ENCODE measurements at places on chromosomes 1 and 21. TPM values are rescaled to one million over a fixed set of nuclear protein-coding genes. Genes with fewer than 3 reads are reported as not detected.

DNA sequence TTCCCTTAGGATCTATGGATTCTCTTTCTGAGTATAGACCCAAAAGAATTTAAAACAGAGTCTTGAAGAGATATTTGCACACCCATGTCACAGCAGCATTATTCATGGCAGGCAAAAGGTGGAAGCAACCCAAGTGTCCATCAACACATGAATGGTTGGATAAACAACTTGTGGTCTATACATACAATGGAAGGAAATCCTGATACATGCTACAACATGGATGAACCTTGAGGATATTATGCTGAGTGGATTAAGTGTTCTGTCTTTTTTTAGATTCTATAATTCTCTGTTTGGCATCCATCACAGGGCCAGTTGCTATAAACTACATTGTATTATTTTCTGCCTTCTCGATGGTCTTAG is 39.8 kb downstream of the PTPN14 start:
- no peak for DNase-seq

DNA sequence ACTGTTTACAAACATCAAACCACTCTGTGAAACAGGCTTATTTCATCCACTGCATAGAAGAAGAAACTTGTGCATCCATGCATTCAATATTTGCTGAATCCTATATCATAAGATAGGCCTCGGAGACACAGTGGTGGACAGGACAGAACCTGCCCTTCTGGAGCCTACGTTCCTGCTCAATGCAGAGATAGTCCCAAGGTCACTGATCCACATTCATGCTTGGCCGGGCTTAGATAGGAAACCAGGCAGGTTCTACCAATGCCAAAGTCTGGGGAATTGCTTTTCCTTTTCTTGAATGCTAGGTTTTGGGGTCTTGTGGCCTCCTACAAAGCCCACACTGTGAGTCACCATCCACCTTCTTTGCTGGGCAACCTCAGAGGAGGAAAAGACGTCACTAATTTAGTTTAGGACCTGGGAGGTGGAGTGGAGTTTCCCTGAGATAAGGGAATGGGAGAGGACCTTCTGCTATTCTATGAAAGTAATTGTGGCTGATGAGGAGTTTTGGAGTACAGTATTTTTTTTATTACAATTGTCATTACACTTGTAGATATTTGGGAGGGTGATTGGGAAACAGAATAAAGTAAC is 99.7 kb upstream of the CD34 start:
- no peak for DNase-seq

DNA sequence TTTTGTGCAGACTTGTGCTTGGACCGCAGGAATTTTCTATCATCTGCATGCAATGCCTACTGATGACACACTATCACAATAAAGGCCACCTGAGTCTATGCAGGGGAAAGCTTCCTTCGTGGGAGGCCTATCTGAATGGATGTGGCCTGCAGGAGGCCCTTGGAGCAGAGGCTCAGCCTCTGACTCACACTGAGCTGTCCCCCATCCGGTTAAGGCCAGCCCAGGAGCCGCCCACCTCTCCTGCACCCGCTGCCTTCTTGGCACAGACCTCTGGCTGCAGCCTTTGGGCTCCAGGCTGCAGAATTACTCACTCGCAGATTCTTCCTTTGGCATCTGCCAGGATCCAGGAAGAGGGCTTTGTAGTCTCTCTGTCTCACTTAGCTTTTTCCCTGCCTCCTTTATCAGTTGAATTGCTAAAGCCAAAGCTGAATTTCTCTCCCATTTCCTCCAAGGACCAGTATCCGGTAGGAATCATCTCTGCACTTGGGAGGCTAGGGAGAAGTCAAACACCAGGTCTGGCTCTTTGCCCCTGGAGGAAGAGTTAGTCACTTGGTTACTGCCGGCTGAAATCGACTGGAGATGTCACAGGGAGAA is 65.1 kb upstream of the JUN start:
- peak; percentile 89 for DNase-seq

DNA sequence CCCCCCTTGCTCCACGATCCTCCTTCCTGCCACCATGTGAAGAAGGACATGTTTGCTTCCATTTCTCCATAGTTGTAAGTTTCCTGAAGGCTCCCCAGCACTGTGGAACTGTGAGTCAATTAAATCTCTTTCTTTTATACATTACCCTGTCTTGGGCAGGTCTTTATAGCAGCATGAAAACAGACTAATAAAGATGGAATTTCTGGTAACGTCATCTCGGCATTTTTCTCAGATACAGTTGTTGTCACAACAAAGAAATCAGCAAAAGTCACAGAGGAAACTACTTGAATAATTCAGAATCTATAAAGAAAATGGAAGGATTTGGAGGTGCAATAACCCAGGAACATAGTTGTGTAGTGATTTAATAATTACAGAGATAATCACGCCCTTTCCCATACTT is 4.4 kb downstream of the APCS start:
- no peak for DNase-seq

DNA sequence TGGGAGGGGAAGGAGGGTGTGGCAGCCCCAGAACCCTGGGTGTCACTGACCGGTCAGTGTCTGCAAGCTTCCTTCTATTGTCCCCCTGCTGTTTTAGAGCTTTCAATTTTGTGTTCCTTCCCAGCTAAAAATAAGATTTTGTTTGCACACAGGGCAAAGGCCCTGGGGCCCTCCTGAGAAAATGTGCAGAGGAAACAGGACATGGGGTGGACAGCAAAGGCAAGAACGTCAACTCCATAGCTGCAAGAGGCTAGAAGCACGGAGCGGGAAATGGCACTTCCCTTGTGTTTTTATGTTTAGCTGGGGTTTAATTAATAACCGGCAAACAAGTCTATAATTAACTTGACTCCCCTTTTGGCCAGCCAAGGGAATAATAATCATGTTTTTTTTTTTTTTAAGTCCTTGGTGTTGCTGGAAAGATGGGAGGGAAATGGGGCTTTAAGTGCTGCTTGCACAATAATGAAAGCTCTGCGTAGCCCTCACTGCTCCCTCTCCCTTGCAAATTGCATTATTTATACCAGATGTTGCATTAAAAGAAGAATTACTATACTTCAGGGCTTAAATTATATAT is 261.4 kb upstream of the USP24 start:
- peak; percentile 63 for DNase-seq

DNA sequence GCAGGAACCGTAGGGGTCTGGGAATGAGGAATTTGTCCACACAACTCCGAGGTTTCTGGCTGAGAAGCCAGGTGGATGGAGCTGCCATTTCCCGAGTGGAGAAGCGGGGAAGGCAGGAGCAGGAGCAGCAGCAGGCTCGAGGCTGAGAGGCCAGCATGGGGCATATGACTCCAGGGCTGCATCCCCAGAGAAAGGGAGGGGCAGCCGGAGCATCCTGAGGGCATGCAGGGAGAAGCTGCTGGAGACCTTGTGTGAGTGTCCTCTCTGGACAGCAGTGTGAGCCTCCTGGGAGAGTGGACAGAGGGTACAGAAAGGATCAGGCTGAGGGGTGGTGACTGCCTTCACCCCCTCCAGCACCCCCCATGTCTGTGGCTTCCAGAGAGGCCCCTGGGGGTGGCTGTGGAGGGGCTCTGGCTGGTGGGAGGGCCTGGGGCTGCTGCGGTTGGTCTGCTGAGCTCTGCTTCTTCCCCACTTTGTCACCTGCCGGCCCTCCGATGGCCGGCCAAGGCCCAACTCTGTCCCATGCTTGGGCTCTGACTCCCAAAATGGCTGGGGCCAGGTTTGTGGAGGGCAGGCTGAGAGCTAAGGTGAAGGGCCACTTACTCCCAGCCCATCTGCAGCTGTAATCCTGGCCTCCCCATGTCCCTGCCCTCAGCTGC is 633.1 kb downstream of the MATN1 start:
- DNase-seq, result no peak

- DNase-seq, result no peak
Observed at GRCh38 chr1:33297911-33298622, 22.8 kb downstream of the A3GALT2 start.

- DNase-seq, result no peak
Observed at GRCh38 chr1:10185759-10186158, 24.6 kb upstream of the KIF1B start.

GRCh38 chr1:33519240-33519884 is 46.9 kb downstream of the ZSCAN20 start:
- no peak for DNase-seq

- DNase-seq, result peak; percentile 81
Observed at GRCh38 chr1:8510041-8510823, 192.3 kb downstream of the SLC45A1 start.

DNA sequence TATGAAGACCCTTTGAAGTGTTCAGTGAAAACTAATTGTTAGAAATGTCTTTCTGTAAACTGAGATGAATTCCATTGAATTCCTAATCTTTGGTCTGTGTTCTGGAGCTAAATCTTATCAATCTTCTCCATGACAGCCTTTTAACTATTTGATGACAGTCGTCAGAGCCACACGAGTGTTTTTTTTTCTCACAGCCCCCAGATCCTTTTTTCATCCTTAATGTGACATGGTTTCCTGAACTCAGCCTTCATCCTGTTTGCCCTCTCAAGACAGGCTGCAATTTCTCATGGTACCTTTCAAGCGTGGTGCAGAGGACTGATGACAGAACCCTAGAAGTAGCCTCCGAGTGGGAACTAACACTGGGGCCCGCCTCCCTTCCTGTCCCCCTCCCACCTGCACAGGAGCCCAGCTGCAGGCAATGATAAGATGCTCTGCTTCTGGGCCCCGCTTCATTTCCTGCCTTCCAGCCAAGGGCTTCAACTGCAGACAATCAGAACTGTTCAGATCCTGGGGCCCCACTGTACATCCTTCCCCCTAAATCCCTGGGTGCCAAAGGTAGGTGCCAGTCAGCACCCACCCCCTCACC is 114.6 kb upstream of the VAV3 start:
- DNase-seq, result no peak

DNA sequence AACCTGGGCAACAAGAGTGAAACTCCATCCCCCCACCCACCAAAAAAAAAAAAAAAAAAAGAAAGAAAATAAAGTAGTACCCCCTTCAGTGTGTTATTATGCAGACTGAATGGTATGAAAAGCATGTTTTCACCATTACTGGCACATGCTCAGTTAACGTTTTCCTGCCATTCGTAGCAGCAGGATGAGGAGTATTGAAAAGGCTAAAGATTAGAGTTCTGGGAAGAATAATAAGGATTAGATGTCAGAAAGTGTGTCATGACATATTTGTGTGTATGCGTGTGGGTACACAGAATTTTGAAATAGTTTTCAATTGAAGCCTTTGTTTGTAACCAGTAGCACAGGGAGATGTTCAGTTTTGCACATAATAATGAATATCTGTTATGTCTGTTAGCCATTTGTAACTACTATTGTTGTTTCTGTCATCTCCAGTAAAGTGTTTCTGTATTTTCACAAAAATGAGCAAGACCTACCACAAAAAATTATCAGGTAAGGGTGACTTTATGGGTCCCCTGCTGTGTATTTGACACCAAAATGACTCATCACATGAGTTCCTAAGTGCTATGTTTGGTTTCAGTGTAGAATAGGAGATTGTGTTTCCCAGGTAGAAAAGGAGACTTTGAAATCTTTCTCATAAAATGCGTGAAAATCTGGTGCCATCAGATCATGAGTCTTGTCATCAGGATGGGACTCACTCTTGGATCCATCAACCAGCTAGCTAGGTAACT is 358.9 kb downstream of the DISC1 start:
- DNase-seq, result no peak

DNA sequence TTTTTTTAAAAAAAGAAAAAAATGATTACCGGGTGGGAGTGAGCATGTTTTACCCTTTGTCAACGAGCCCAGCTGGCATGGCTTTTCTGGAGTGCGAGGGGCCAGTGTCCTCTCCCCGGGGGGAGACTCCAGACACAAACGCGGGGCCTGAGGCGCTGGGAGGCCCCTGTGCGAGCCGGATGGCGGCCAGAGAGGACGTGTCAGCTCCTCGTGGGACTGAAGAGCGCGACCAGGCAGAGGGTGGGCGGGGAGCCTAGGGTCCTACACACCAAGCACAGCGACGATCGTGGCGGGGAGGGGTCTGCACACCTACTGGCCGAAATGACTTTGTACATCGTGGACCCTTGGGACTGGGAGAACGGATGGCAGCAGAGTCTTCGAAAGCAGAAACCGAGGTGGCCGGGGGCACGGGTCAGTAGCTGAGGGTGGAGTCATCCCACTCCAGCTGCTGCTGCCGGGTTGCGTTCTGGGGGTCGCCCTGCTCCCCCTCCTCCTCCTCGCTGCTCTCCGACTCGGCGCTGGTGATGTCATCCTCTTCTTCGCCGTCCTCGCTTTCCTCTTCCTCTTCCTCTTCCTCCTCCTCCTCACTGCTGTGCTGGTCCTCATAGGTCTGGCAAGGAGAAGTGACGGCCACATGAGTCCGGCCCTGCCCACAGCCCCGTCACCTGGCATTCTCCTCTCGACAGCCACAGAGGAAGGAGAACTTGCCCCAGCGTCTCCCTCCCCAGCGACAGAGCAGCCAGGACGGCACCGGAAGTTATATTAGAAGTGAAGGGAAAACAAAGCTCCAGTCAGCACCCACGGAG is 78.8 kb downstream of the PIK3CD start:
- DNase-seq, result peak; percentile 23

DNA sequence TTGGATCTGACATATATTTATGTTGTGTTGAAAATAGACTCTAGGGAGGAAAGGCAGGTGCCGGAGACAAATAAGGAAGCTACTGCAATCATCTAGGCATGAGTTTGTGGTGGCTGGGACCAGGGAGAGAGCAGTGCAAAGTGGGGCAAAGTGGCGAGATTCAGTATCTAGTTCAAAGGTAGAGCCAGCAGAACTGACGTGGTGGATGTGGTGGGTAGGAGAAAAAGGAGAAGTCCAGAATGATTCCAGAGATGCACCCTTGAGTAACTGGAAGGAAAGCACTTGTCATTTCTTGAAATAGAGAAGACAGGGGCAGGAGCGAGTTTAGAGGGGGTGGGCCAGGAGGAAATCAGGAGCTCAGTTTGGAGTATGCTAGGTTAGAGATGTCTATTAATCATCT is 275.2 kb downstream of the KAZN start:
- no peak for DNase-seq

GRCh38 chr1:116684575-116684974 is 17.0 kb upstream of the IGSF3 start:
- DNase-seq, result no peak

DNA sequence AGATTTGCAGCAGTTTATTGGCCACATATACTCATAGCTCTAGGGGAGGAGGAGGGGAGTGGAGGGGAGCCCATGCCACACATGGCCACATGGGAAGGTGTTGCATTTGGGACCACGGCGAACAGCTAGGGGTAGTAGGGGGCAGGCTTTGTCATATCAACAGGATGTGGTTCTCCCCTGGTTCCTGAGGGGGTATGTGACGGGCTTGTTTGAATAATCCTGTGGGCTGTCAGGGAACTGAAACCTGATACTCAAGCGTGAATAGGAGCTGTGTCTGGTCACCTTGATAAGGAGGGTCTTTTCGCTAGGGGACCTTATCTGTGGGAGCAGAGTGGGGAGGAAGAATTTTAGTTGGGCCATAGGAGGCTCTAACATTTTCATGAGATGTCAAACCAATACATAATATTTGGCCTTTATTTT is 264.7 kb downstream of the CTH start:
- no peak for DNase-seq

LIN28A gene
- total RNA-seq, result 1.4 TPM

PYHIN1 gene
- 5.8 TPM for total RNA-seq

LAMC1 gene
- 585 TPM for total RNA-seq

CNR2 gene
- total RNA-seq, result under 0.01 TPM

MACF1 gene
- 584 TPM for total RNA-seq

ERI3 gene
- total RNA-seq, result 29.6 TPM

NDUFS5 gene
- 256 TPM for total RNA-seq

SHE gene
- 3.4 TPM for total RNA-seq

SLC5A9 gene
- 1.9 TPM for total RNA-seq

OR2T29 gene
- 10.8 TPM for total RNA-seq

All from umbilical cord (tissue), 2 donors.